ENCODE measurements at places on chromosomes 4 and X.

- DNase-seq = no peak
These were observed 199.8 kb downstream of the CAMK2D start for GRCh38 chr4:113561758-113562157.

- DNase-seq = no peak
These were observed 148.1 kb downstream of the PCDH7 start for GRCh38 chr4:30868111-30868895.

GRCh38 chr4:105709081-105709450 lies 482 bp downstream of the GSTCD start:
- DNase-seq = no peak

GRCh38 chrX:8663325-8663724 lies 68.6 kb downstream of the ANOS1 start:
- DNase-seq = no peak

GRCh38 chr4:176806778-176807375 lies 14.2 kb upstream of the VEGFC start:
- no peak for DNase-seq

GRCh38 chr4:12729384-12729783 lies 754.8 kb downstream of the RAB28 start:
- no peak for DNase-seq

DNA sequence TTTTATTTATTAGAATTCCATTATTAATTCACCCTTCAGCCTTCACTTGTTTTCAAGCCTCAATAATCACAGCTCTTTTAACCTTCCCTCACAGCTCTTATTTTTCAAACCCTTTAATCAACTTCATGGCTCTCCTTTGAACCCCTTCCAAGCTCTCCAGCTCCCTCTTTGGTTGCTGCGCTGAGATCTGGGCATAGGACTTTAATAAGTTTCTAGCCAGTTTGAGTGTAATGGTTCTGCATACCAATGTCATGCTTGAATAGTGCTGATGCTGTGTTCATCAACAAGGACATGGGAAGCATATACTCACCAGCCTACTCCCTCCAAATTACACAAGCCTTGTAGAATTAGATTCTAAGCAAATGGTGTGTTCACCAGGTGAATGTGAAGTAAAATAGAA lies 3.5 kb upstream of the RNF212 start:
- DNase-seq = no peak

Measured in Right ventricle myocardium inferior (tissue), 1 donor.